ENCODE measurements at places on chromosomes 3 and 15.

DNA sequence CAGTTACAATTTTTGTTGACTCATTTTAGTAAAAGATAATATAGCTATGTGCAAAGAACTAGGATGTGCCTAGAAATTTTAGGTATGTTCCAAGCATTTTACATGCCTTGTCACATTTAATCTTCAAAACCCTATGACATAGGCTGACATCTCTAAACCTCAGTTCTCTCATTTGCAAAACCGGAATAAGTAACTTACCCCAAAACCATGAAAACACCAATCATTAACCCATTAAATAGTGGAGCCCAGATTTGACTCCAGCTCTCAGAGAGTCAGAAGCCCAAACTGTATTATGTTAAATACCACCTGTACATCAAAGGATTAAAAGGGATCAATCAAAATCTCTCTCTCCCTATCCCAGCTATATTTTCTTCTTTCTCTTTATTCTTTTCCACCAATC lies 36.6 kb downstream of the GSK3B start:
- no peak for DNase-seq

DNA sequence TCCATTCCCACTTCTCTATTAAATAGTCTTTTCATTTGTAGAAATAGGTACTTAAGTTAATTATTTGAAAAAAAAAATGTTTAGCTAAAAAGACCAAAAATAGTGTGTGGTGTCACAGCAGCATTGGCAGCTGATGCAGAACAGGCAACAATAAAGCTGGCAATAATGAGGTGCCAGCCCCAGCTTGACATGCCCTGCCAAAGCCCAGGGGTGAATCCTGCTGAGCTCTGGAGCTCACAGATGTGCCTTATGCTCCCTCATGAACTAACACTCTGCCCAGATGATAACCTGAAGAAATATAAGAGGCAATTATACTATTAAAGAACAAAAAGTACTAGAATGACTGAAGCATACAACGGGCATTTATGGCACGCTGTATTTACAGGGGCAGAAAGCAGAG lies 63.8 kb downstream of the IGSF11 start:
- DNase-seq: no peak

GRCh38 chr3:181326637-181327223 lies 337.2 kb upstream of the DNAJC19 start:
- no peak for DNase-seq

- no peak for DNase-seq
Measured at GRCh38 chr15:61480295-61480694, 251.2 kb upstream of the RORA start.

- DNase-seq: no peak
Measured at GRCh38 chr15:82122746-82123400, 77.1 kb upstream of the MEX3B start.

- no peak for DNase-seq
Measured at GRCh38 chr15:37016231-37016630, 84.1 kb downstream of the MEIS2 start.

DNA sequence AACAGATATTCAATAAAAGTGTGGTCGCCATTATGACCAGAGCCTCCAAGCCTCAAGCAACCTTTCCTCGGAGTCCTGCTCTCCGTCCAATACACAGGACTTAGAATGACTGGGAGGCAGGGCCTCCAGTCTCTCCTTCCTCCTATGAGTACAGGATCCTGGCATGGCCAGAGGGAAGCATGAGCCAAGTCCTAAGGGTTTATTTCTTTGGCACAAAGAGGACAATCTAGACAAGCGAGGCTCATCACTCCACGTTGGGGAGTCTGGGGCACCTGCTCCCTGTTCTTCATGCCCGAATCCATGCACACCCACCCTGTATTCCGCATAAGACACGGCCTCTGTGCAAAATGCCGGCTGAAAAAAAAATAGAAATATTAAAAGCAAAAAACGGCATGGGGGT lies 6.8 kb downstream of the PRRT3 start:
- no peak for DNase-seq

- DNase-seq: no peak
Measured at GRCh38 chr3:98890181-98890835, 11.2 kb downstream of the DCBLD2 start.

- no peak for DNase-seq
Measured at GRCh38 chr3:22594990-22595389, 608.1 kb upstream of the UBE2E2 start.

All from stimulated activated CD8-positive, alpha-beta memory T cell treated with anti-CD3 and anti-CD28 coated beads, Interleukin-4, amount 100 ng/mL, for 1 hour (primary cell).